Stimulated activated CD4-positive, alpha-beta T cell treated with anti-CD3 and anti-CD28 coated beads, TNF-alpha, amount 100 ng/mL, for 24 hours (primary cell): ENCODE measurements at places on chromosomes 7 and 10.

- no peak for DNase-seq
These were observed 111.2 kb upstream of the TMEM72 start for GRCh38 chr10:44799966-44800365.

DNA sequence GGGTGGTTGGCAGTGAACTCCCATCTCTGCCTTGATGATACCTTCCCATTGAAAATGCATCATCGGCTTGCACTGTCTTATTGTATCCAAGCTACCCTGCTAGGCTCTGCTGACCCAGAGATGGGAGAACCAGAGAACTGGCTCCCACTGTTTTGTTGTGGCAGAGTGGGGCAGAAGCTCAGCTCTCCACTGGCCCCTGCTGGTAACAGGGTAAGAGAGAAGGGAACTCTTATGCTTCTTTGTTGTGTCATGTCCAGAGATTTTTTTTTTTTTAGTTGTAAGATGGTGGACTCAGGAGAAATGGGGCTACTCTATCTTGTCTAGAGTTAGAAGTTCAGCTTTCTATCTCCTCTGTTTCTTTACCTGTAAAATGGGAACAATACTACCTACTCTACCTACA lies 100.5 kb upstream of the SDK1 start:
- no peak for DNase-seq

- no peak for DNase-seq
These were observed 1.5 kb downstream of the HDAC9 start for GRCh38 chr7:18497082-18497481.

- no peak for DNase-seq
These were observed 38.4 kb downstream of the PTPRE start for GRCh38 chr10:127945341-127945758.

- DNase-seq: no peak
These were observed 25.0 kb downstream of the C10orf105 start for GRCh38 chr10:71694567-71694968.

GRCh38 chr10:18178854-18179483 lies 38.7 kb downstream of the CACNB2 start:
- no peak for DNase-seq

DNA sequence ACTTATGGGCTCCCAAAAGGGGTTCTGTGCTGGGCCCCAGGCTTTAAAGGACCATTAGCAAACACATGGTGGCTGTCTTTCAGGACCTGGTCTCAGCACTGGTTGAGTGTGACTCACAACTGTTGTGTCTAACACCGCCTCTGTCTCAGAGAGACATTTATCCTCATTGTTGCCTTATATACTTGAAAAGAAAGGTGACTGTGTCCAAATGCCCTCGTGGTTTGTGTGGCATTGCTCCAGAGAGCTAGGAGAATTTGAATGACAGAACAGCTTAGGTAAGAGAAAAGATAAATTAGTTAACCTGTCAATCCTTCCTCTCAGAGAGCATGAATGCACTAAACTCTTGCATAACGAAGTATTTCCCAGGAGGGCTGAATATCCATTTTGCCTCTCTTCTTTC lies 14.5 kb upstream of the FAM13C start:
- no peak for DNase-seq
